ENCODE measurements at places on chromosomes 7 and 10. TPM values are rescaled to one million over a fixed set of nuclear protein-coding genes. Genes with fewer than 3 reads are reported as not detected.

Gene LRRTM3
- total RNA-seq: not detected

Gene C10orf71
- total RNA-seq: not detected

Gene RSPH10B2
- total RNA-seq: 0.77 TPM

GRCh38 chr10:93061594-93062513, 1.3 kb downstream of the CYP26C1 start:
- no peak for DNase-seq

DNA sequence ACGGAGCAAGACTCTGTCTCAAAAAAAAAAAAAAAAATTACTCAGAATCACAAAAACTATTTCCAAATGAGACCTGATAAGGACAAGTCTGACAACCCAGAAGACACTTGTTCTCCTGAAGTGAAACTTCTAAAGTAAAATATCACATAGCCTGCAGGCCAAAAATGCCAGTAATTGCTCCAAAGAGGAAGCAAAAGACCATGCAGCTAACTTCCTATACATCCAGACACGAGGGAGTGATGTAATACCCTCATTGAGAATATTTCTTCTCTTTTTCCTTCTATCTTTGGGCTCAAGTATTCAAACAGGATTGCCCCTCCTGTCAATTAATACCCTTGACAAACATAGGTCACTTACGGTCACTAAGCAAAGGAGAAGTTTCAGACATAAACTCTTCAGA, 31.2 kb downstream of the ARMH3 start:
- DNase-seq: no peak

DNA sequence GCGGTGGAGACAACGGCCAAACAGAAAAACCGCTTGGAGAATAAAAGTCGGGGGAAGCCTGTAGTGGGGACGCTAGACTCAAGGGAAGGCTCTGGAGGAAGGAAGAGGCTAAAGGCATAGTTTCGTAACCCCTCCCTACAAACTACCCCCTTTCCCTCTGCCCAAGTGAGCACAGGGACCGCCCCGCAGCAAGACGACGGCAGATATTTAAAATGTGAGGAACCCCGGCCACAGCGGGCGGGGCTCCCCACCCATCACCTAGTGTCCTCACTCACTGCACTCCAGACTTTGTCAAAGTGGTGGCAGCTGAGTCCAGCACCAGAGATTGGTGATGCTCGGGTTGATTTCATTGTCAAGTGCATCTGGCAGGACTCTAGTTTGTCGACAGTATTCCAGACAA, 69.1 kb downstream of the PRKAG2 start:
- DNase-seq: no peak

- DNase-seq: no peak
These were observed 24.4 kb upstream of the CDC14C start for GRCh38 chr7:48899932-48900331.

GRCh38 chr10:60003651-60004523, 97.5 kb upstream of the CCDC6 start:
- DNase-seq: no peak

DNA sequence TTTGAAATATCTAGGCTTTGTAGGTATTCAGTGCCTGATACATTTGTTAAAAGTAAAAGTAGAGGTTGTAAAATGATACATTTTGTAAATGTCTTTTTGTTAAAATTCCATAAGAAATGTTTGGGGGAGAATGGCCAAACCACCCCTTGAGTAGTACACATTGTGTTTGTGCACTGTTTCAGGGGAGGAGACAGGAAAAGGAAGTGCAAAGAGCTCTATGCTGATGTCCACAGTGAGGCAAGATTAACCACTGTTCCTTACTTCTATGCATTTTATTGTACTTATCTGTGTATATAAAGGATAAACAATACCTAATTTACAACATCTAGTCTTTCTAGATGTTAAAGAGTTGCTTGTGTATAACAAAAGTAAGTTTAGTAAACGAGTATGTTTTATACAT, 7.4 kb upstream of the CYCS start:
- DNase-seq: no peak

DNA sequence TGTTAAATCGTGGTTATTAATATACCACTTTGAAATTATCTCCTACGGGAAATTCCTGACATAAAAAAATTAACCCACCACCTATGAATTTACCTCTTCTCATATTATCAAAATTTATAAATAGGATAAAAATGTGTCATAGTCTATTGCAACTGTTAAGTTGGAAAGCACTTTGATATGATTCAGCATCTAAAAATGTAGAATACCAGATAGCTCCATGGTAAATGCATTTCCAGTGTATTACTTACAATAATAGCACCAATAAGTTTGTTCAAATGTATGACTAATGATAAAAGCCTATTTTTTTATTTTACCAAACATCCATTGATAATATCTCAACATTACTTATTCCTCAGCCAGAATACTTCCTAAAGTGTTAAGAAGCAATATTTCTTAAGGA, 13.6 kb upstream of the KCND2 start:
- no peak for DNase-seq

DNA sequence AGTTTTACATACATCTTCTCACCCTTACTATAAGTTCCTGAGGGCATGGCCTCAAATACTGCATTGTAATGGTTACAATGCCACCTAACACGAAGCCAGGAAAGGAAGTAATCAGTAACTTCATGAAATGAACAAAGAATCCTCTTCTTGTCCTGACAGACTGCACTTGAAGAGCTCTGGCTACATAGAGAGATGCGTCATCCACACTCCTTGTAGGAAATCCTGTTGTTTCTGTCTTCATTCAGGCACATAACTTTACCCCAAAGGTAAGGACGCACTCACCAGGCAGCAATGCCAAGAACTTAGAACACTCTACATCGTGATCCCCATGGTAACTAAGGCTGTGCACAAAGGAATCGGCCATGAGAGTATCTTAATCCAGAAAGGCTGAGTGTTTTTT, 80.3 kb upstream of the ARID5B start:
- no peak for DNase-seq

GRCh38 chr7:33558549-33559323, 346.6 kb upstream of the BMPER start:
- DNase-seq: no peak

DNA sequence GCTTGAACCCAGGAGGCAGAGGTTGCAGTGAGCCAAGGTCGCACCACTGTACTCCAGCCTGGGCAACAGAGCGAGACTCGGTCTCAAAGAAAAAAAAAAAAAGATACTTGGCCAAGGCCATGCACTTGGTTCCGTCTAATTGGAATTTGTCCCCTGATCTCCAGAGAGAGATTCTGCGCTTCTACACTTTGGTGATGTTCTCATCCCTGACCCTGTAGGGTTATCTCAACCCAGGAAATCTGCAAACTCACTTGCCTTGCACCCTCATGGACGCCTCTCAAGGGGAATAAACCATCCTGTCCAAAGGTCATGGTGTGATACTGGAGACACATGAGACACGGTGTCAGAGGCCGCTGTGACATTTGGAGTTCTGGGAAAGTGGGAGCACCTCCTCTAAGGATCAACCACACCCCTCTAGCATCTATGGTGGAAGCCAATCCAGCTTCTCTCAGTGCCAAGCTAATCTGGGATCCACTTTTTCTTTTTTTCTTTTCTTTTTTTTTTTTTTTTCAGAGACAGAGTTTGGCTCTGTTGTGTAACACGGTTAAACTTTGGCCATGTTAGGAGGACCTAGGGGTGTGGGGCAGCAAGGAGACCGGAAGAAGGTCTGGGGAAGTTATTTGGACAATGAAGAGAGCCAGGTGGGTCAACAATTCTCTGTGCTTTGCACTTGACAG, 7.8 kb upstream of the POR start:
- DNase-seq: no peak

DNA sequence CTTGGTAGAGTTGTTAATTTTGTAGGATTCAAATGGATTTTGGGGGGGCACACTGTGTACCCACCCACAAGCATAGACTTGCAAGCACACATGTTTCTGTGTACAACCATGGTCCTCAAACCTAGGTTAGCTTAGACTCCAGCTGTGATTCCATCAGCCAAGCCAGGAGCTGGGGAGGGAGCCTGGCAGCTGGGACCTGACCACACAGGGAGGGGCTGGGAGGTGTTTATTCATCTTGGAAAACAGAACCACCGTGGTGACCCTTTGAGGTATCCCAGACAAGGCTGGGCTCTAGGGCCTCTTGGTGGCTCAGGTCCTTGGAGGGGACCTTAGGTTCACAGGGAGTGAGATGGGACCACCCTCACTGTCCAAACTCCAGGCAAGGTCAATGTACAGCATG, 410.3 kb downstream of the NEBL start:
- no peak for DNase-seq

DNA sequence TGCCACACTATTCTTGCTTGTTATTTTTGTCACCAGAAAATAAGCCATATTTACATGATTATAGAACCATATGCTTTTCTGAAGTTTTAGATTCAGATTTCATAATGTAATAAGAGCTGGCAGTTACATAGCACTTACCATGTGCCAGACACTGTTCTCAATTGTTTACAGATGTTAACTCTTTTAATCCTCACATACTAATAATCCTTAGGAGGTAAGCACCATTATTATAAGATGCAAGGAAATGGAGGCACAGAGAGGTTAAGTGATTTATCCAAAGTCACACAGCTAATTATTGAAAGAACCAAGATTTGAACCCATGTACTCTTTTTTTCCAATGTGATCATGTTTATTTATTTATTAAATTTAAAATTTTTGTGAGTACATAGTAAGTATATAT, 57.2 kb downstream of the CREB5 start:
- DNase-seq: no peak

DNA sequence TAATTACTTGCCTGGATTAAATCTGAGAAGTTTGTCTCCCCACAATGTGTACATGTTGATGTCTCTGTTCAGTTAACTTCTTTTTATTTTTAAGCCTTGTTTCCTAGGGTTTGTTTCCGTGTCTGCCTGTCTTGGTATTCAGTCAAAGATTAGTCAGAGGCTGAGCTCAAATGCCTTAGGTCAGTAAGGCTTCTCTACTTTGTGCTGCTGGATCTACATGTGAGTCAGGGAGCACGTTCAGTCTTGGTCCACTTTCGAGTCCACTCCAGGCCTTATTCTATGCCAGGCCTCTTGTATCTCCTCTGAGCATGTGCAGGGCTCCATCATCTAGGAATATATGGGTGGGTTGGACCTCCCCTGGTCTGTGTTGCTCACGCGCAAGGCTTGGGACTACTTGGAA, 93.3 kb upstream of the FZD8 start:
- no peak for DNase-seq

Measured in activated naive CD4-positive, alpha-beta T cell treated with anti-CD3 and anti-CD28 coated beads, Interleukin-2, amount 50 U/mL, for 72 hours (primary cell).